ENCODE measurements at places on chromosomes 12 and 14.

DNA sequence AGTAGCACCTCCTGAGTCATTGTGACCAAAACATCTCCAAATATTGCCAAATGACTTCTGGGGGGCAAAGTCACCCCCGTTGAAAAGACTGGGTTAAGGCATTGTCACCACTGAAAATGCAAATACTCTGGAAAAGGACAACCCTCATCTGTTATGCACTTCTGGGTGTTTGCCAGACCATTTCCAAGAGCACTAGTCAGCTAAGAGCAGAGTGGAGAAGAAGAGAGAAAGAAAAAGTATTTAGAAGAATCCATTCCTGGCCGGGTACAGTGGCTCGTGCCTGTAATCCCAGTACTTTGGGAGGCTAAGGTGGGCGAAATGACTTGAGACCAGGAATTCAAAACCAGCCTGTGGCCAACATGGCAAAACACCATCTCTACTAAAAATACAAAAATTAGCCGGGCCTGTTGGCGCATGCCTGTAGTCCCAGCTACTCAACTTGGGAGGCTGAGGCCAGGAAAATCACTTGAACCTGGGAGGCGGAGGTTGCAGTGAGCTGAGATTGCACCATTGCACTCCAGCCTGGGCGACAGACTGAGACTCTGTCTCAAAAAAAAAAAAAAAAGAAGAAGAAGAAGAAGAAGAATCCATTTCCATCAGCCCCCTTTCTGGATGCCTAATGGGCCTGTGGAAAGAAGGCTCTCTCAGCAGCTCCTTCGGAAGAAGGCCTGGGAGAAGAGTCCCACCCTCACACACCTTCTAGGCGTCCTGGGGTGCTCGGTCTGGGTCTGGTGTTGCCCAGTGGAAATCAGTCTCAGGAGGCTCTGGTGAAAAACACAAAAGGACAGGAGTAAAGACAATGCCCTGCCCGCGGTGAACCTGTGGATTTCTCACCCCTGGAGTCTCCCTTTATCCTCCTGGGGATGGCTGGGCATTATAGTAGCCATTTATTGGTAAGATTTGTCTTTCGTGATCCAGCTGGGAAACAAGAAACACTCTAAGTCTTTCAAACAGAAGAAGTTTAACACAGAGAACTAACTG lies 3.5 kb upstream of the LTBR start:
- no peak for DNase-seq

- no peak for DNase-seq
These were observed 246.0 kb upstream of the DAAM1 start for GRCh38 chr14:58942516-58942915.

DNA sequence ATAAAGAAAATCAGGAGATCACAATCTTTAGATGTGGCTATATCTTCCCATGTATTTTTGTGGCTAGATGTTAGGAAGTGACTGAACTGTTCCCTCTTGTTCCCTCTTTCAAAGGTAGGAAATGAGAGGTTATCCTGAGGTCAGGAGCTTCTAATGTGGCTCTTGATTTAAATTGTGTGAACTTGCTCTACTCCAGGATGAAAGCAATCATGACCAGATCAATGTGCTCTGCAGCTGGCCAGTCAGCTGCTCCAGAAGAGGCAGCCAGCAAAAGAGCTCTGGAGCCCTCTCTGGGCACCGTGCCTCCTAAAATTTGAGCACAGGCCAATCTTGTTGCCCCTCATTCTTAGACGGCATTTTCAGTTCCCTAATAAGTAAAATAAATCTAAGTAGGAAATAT lies 32.0 kb downstream of the CDK17 start:
- peak; percentile 88 for DNase-seq

- DNase-seq, result no peak
These were observed 388.1 kb downstream of the BCAT1 start for GRCh38 chr12:24560831-24561271.

DNA sequence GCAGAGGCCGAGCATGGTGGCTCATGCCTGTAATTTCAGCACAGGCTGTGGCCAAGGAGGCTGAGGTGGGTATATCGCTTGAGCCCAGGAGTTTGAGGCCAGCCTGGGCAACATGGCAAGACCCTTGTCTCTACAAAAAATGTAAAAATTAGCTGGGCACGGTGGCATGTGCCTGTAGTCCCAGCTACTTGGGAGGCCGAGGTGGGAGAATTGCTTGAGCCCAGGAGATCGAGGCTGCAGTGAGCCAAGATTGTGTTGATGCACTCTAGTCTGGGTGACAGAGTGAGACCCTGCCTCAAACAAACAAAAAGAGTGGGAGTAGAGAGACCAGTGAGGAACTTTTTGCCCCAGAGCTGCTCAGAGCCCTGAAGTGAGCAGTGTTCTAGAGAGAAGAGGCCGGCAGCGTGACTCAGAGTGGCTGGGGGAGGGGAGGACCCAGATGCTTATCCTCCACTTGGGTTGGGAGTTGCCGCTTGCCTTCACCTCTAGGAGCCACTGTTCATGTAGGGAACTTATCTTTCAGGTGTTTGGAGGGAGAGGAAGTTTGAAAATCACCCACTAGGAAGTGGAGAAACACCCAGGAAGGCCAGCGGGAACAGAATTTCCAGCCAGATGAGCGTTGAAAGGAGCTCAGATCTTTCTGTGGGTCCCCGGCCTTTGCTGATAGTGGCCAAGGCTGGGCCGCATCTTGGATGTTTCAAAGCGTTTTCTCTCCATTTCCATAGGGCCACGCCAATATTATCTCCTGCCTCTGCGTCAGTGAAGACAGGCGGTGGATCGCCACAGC lies 15.3 kb downstream of the CFAP251 start:
- DNase-seq, result no peak

DNA sequence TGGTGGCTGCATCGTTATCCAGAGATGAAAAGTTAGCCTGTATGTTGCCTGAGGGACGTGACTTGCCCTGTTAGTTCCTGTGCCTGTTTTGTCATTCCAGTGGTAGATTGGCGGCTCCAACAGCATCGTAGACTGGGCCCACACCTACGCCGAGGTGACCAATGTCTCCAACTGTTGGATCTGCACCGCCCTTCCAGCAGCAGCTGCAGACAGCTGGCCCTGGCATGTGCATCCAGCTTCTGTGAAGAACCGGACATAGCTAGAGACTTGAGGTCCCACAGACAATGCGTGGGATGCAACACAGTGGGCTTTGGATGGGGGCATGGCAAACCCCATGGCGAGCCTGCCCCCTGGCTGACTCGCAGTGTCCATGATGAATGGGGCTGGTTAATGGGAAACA lies 93.0 kb upstream of the TMPO start:
- DNase-seq, result no peak

GRCh38 chr14:28608851-28609828 lies 157.4 kb upstream of the FOXG1 start:
- DNase-seq, result peak; percentile 81

DNA sequence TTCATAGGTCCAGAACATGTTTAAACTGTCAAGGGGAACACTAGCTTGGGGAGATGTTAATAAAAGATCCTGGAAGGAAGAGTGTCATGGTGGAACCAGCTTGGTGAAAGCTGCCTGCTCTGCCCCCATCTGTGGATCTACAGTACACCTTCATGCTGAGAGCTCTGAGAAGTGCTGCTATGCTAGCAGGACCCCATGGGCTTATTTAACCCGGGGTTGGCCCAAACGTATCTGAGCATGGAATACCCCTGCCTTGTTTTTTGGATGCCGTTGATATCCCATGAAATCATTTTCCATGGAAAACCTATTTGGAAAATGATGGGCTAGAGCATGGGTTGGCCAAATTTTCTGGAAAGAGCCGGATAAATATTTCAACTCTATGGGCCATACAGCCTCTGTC lies 14.2 kb downstream of the UBE3B start:
- DNase-seq, result no peak

GRCh38 chr14:54146601-54147000 lies 190.0 kb upstream of the BMP4 start:
- no peak for DNase-seq

GRCh38 chr14:102565331-102565887 lies 27.0 kb upstream of the RCOR1 start:
- no peak for DNase-seq

Measured in NCI-H1092 treated with DMSO at 0.1 percent for 48 hours (cell line).